CD4-positive, alpha-beta T cell (primary cell): ENCODE measurements at places on chromosomes 4 and X. TPM values are rescaled to one million over a fixed set of nuclear protein-coding genes. Genes with fewer than 3 reads are reported as not detected.
A peak's percentile ranks its signal among the peaks of the same experiment; 100 is the strongest.

DNA sequence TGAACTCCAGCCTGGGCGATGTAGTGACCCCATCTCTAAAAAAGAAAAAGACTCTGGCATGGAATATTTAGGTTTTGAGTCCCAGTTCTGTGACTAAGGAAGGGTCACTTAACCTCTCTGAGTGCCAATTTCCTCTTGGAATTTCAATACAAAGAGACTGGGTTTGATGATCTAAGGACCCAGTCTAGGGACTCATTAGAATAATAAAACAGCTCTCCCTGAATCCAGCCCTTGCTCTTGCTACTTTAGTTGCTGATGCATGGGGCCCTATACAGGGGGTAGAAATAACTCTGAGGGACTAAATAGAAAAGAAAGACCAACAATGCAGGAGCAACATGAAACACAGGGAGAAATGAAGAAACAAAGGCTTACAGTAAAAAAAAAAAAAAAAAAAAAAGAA is 12.6 kb downstream of the C4orf54 start:
- DNase-seq, result no peak

DNA sequence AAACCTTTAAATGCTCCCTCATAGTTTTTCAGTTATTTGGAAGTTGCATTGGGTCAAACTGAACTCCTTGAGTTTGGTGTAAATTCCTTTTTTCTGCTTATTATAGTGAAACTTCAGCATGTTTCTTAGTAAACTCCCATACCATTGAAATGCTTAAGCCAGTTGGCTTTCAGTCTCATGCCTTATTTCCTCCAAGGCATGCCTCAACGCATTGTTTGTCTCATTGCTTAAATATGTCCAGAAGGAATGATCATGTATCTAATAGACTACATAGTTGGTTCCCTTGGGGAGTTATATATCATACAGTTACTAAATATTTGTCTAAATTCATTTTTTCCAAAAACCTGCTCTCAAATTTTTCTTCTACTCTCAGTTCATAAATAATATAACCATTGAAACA is 114.0 kb downstream of the STOX2 start:
- DNase-seq, result no peak

DNA sequence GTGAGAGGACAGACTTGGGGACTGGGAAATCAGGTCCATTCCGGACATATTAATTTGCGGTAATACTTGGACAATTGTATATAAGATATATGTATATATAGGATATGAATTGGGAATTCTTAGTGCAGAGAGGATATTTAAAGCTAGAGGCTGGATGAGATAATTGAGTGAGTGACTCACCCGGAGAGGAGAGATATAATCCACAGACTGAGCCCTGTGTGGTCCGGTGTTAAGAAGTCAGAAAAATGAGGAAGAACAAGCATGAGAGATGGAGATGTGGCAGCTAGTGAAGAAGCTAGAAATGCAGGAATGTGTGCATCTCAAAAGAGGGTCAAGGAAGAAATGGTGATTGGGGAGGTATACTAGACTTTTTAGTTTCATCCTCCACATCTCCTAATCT is 336.2 kb downstream of the SLC7A11 start:
- DNase-seq, result no peak

DNA sequence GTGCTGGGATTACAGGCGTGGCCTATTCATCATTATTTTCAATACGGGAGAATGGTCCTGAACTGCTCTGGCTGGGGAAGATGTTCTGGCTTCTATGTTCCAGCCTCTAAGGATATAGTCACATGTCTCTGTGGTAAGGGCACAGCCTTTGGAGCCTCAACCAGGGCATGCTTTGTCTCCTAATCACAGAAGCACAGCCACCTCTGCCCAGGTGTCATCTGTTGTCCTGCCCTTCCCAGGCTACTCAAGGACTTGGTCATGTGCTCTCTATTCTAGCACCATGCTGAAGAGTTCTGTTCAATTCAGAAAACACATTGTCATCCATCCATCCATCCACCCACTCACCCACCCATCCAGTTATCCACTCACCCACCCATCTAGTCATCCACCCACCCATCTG is 29.5 kb downstream of the ASMTL start:
- peak; percentile 1 for DNase-seq

GRCh38 chr4:132557660-132558059 is 591.4 kb upstream of the PCDH10 start:
- no peak for DNase-seq

- DNase-seq, result no peak
Observed at GRCh38 chr4:138656990-138657389, 358.6 kb upstream of the NOCT start.

DNA sequence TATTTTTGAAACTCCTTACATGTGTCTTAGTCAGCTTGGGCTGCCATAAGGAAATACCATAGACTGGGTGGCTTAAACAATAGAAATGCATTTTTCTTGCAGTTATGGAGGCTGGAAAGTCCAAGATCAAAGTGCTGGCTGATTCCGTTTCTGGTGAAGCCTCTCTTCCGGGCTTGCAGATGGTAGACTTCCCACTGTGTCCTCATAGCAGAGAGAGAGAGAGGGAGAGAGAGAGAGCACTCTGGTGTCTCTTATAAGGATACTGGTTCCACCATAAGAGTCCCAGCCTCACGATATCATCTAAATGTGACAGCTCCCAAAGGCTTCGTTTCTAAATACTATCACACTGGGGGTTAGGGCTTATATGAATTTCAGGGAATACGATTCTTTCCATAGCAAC is 39.7 kb downstream of the ENPEP start:
- peak; percentile 13 for DNase-seq

DNA sequence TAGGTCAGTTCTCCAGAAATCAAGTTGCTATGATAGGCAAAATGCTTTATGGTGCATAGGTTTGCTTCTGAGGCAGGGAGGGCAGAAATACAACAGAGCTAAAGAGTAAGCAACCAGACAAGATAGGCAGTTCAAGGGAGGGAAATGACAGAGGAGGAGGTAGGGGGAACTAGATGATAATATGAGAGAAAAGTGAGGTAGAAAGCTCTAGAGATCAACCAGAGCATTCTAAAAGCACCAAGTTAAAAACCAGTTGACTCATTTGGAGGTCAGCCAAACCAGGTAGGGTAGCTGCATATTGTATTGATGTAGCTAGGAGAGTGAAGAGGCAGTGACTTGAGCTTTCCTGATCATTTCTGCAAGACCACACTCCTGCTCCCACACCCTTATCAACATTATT is 49.0 kb upstream of the SLC16A2 start:
- DNase-seq, result no peak

DNA sequence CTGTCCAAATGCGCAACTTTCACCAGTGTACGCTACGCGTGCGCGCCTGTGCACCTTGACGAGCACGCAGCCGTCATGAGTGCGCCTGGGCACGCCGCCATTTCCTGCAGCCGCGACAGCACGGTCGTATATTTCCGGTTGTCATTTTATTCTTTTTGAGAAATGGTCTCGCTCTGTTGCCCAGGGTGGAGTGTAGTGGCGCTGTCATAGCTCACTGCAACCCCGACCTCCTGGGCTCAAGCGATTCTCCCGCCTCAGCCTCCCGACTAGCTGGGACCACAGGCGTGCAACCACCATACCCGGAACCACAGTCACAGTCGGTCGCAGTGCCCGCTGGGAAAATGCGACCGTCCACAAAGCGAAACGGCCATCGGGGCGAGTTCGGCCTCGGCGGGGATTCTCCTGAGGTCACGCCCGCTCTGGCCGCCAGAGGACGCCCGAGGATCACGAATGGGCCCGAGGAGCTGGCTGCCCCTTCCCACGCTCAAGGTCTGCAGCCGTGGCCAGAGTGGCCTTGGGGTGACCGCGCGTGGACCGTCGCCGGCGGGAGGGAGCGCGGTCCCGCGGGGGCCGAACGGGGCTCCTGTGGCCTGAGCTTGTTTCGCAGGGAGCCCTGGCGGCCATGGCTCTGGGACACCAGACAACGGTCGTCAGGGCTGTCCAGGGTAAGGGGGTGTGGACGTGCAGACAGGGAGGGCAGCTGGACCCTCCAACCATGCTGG is 23.7 kb upstream of the PNMA3 start:
- peak; percentile 56 for DNase-seq

DNA sequence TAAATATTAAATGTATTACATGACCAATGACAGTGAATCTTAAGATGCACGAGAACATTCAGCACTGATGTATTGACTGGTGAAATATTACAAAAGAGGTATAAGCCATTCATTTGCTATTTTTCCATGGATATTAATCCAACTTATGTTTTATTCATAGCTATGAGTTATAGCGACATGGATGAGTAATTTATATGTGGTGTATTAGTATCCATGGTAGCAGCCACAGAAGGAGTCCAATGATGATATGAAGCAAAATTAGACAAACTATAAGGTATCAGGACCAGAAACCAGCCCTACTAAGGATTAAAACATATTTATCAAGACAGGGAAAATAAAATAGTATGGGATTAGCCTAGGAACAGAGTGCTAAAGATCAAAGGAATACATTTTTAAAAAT is 50.7 kb downstream of the THAP9 start:
- DNase-seq, result no peak

DNA sequence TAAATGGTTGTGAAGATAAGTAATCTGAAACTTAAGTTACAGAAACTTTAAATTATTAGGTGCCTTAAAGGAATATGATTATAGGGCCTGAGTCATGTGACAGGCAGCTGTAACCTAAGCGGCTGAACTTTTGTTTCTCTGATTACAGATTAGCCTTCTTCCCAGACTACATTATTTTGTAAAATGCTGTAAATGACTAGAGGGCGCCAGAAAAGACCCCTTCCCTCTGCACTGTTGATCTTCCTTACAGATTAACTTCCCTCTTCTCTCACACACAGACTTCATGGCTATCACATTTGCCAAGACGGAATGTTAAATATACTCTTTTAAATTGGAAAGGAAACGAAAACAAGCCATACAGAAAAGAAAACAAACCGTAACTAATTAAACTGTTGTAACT is 96.6 kb downstream of the EVC2 start:
- no peak for DNase-seq

GRCh38 chr4:140659943-140660700 is 91.4 kb upstream of the UCP1 start:
- DNase-seq, result no peak

DNA sequence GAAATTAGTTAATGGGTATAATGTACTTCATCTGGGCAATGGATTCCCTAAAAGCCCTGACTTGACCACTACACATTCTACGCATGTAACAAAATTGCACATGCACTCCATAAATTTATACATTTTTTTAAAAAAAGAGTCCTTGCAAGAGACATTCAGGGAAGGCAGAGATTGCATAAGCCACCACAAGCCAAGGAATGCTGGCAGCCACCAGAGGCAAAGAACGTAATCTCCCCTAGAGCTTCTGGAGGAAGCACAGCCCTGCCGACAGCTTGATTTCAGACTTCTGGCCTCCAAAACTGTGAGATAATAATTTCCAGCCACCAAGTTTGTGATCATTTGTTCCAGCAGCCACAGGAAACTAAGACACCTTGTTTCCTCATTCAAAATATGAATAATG is 185.6 kb upstream of the GALNT7 start:
- no peak for DNase-seq

DNA sequence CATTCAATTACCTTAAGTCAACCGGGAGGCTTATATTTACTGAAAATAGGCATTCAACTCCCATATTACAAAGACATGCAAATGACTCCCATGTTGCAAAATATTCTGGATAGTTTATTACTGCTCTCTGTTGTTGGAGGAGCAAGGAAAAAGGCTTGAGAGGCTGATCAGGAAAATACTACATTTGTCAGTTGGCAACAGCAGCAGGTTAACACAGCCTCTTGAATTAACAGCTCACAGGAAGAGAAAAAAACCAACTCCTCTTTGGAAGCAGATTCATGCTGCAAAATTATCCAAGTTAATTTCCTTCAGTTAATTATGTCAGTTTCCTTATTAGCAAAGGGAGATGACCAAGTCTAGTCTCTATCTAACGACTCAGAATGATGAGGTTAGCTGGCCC is 238.9 kb downstream of the MAML3 start:
- DNase-seq, result no peak

- DNase-seq, result no peak
Observed at GRCh38 chr4:14167876-14168510, 540.5 kb upstream of the BOD1L1 start.

GRCh38 chr4:142238589-142238988 is 602.2 kb downstream of the IL15 start:
- no peak for DNase-seq

GRCh38 chr4:32686123-32686522 is 1966.0 kb downstream of the PCDH7 start:
- no peak for DNase-seq

- DNase-seq, result no peak
Observed at GRCh38 chrX:9890681-9891091, 76.5 kb upstream of the CLDN34 start.

- no peak for DNase-seq
Observed at GRCh38 chr4:3683077-3683743, 83.0 kb upstream of the ADRA2C start.

GRCh38 chr4:15958562-15958961 is 4.4 kb downstream of the FGFBP2 start:
- peak; percentile 4 for DNase-seq

GRCh38 chr4:16661813-16662212 is 236.6 kb downstream of the LDB2 start:
- DNase-seq, result no peak

DNA sequence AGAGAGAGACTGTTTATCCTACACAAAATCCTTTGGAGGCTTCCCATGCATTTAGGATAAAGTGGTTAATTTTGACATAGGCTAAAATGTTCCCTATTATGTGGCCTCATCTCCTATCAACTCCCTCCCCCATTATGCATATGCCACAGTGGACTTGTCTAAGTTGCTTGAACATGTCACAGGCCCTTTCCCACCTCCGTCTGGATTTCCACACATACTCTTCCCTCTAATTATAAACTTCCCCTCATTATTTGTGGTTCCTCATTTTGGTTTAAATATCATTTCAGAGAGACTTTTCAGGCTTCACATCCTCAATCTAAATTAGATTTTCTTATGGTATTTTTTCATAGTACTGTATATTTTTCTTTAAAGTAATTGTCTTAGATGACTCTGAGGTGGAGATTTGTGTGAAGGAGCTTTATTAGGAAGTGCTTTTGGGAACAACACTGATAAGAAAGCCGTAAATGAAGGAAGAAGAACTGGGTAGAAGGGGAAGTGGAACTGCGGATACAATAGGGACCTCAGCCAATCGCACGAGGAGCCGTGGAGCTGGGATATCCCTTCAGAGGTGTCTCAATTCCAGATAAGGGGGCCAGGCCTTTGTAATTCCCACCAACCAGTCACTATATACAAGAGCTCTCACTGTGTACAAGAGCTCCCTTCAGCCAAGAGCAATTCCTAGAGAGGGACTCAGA is 7.9 kb downstream of the C4orf17 start:
- DNase-seq, result no peak

DNA sequence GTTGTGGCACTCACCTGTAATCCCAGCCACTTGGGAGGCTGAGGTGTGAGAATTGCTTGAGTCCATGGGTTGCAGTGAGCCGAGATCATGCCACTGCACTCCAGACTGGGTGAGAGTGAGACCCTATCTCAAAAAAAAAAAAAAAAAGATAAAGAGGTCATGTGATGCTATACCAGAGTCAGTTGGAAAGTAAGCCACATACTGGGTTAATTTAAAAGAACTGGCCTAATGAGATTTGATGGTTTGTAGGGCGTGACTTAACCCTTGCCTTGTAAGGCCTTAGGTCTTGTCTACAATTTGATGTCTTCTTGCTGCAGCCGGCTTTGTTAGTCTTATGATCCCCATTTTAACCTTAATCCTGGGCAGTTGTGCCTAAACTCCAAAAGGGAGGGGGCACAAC is 5.2 kb downstream of the MGST2 start:
- no peak for DNase-seq

The C4orf51 gene
- total RNA-seq, result not detected

The IL1RAPL1 gene
- total RNA-seq, result not detected

The CENPVL1 gene
- not detected for total RNA-seq

The TGIF2LX gene
- not detected for total RNA-seq

The NUDT6 gene
- 0.93 TPM for total RNA-seq

The FATE1 gene
- not detected for total RNA-seq

The PTCHD1 gene
- total RNA-seq, result not detected

The FREM3 gene
- total RNA-seq, result not detected

The USP17L13 gene
- not detected for total RNA-seq
